ENCODE measurements at places on chromosomes 13 and 19.

DNA sequence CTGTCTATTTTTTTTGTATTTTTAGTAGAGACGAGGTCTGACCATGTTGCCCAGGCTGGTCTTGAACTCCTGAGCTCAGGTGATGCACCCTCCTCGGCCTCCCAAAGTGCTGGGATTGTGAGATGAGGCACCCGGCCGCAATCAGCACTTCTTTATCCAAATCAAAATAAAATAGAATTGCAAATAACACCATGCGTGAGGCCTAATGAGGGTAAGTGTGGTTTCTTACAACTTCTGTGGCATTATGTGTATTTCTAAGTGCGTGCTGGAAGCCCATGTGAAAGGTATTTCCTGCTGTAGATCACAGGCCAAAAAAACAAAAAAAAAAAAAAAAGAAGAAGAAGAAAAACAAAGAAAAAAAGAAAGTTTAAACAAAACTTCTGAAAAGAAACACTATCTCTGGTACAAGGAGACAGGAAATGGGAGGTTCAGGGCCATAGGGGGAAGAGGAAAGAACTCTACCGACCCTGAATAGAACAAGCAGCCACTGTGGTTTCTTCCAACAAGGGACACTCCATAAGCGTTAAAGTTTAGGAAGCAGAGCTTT is 3.0 kb upstream of the GRAMD1A start:
- no peak for DNase-seq

DNA sequence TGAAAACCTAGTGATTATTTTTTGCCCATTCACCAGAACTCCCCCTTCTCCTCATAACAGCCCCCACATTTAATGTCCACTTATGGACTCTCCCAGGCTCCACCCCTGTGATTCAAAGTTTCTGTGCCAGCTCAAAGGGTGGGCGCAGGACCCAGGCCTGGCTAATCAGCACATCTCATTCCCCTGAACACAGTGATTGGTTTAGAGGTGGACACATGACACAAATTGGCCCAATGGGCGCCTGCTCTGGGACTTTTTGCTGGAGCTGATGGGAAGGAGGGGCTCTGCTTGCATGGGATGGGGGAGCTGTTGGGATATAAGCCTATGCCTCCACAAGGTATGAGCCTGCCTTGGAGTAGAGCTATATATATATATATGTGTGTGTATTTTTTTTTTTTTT is 6.2 kb upstream of the EPOR start:
- DNase-seq: no peak

GRCh38 chr19:41327076-41327575 is 17.2 kb downstream of the CCDC97 start:
- DNase-seq: no peak

GRCh38 chr13:78265098-78265497 is 338.3 kb downstream of the POU4F1 start:
- no peak for DNase-seq

- DNase-seq: no peak
These were observed 6.7 kb upstream of the LRCH1 start for GRCh38 chr13:46546084-46546768.

GRCh38 chr19:46904114-46905060 is 43.6 kb downstream of the ARHGAP35 start:
- peak; percentile 74 for DNase-seq

- DNase-seq: peak; percentile 20
These were observed 37.2 kb upstream of the SOHLH2 start for GRCh38 chr13:36251526-36251925.

Data from iris pigment epithelial cell (primary cell).